Stimulated activated CD4-positive, alpha-beta T cell treated with anti-CD3 and anti-CD28 coated beads, Interleukin-1b, Interleukin-23, amount 100 ng/mL, for 48 hours (primary cell): ENCODE measurements at places on chromosomes 1 and 21.

DNA sequence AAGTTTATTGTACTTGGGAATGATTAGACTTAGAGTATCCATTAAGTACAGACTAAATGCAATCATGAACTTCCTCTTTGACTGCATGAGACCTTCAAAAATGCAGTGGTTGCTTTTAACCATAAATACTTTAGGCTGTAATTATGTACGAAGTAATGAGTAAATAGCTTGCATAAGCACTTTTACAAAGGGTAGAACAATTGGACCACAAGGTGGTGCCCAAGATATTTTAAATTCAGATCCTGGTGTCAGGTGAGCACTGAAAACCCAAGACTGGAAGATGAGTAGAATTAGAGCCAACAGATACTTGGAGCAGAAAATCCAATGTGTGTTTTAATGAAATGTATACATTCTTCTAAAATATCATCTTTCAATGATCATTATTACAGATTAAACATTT, 43.4 kb upstream of the RHOU start:
- DNase-seq, result no peak

DNA sequence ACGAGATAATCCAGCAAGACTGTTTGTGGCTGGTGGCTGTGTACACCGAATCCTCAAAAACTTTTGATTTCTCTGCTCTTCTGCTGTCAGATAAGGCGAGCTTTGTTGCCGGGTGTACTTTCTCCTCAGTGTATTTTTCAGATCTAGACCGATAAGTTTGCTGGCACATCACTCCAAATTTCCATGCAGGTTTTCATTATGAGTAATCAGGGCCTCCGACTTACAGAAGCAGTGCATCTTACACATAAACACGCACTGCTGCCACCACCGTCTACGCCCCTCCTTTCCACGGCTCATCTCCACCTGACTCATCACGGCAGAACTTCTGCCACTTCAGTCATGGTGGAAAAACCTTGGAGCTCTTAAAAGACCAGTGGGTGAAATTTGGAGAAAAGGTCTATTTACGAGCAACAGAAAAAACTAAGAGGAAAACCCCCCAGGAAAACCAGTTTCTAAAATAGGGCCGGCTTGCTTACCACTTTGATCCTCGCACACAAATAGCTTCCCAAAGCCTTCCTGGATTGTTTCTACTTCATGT, 7.7 kb downstream of the ZBTB21 start:
- peak; percentile 89 for DNase-seq

DNA sequence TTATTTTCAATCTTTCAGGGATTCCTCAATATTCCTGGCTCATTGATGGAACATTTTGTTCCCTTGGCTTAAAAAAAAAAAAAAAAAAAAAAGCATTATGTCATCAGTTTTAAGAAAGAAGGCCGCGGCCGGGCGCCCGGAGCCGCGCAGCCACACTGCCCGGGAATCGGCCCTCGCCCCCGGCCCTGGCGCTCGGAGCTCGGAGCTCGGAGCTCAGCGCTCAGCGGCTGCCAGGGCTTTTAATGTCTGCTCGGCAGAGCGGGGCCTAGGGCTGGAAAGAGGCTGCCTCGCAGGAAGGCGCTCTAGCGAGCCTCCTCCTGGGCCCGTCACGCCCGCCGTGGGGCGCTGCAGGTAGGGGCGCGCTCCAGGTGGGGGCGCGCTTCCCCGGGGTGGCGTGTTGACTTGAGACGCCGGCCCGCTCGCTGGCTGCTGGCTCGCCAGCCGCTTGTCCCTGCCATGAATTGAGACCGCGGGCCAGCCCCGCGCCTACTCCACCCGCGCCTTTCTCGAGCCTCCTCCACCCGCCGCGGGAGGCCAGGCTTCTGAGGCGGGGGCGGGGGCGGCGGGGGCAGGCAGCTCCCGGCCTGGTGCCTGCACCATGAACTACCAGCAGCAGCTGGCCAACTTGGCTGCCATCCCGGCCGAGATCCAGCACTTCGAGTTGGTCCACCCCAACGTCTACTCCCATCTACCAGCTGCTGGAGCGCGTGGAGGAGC, 5.4 kb upstream of the TDRD5 start:
- peak; percentile 12 for DNase-seq

- DNase-seq, result no peak
Observed at GRCh38 chr1:169707912-169708604, 3.4 kb downstream of the SELL start.

GRCh38 chr1:201347498-201348210, 29.8 kb downstream of the TNNT2 start:
- DNase-seq, result no peak

- DNase-seq, result no peak
Observed at GRCh38 chr1:29396438-29397255, 160.3 kb downstream of the PTPRU start.

DNA sequence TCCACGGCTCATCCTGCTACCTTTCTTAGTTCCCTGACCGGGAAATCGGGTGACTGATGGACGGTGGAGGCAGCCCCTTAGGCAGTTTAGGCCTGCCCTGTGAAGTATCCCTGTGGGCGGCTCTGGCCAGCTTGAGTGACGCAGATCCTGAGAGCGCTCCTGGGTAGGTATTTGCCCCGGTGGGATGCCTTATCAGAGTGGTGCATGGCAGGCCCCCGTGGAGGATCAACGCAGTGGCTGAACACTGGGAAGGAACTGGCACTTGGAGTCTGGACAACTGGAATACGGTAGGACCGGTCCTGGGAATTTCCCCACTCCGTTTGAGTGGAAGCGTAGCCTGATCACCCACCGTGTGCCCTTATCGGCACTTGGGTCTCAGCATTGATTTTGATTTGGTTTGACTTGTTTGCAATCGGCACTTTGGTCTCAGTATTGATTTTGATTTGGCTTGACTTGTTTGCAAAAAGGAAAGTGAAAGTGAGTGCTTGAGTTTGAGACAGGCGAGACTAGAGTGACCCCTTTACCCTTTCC, 15.2 kb downstream of the PLA2G2F start:
- no peak for DNase-seq

DNA sequence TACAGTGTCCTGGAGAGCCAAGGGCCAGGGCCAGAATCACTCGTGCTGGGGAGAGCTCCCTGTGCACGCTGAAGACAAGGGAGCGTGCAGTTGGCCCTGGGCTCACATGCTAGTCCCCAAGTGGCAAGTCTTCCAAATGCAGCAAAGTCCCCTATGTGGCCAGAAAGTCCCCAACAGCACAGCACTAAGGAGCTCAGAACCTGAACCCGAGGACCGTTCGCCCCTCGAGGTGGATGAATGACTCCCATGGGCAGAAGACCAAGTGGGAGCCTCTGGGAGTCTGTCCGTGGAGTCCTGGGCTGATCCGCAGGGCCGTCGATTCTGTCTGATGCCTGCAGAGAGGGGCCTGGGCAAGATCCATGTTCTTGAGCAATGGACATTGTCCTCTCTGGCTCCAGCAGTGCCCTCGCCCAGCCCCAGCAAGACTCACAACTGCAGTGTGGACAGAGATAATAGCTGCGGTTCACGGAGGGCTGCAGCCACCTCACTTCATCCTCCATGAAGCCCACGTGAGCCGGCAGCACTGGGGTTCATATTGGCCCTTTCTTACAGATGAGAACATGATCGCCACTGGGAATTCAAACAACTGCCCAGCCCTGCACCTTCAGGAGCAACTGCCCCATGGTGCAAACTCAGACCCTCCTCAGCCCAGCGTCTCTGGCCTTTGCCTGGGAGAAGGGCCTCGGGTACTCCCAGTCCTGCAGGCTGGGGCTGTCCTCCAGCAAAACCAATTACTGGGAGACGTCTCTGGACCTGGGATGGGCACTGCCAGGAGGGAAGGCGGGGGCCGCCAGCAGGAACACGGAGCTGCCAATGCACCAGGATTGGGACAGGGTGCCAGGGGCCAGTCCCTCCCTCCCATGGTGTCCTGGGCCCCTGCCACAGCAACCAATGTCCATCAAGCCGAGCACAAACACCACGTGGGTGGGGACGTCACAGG, 243.7 kb downstream of the NPHP4 start:
- DNase-seq, result no peak

- peak; percentile 97 for DNase-seq
Observed at GRCh38 chr1:1511533-1512285, at the start of gene ATAD3A. ATAD3A (plus strand) TSS chr1:1512162; CDS start chr1:1512269, 107 bp downstream.

- DNase-seq, result no peak
Observed at GRCh38 chr1:53107570-53108322, 34.7 kb downstream of the SLC1A7 start.

- DNase-seq, result no peak
Observed at GRCh38 chr1:200242110-200243041, 167.5 kb downstream of the ZNF281 start.

DNA sequence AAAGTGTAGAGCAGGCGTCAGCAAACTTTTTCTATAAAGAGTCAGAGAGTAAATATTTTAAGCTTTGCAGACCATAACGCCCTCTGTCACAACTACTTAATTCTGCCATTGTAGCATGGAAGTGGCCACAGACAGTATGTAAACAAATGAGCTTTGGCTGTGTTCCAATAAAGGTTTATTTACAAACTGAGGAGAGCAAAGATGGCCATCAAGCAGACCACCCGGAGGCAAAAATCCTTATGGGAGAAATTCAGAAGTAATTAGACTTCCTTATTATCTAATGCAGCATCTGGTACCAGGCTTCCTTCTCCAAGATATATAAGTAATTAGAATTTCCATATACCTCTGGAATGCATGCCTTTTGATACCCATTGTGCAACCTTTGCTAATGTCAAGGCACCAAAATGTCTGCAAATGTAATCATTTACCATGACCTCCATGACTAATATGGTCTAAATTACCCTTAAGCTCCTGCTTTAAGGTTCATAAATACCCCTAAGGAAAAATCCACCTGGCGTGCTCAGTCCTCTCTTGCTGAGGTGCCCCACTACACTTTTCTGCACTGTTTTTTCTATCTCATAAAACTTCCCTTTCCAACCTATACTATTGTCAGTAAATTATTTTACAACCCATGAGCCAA, 377.8 kb downstream of the MATN1 start:
- no peak for DNase-seq

- peak; percentile 30 for DNase-seq
Observed at GRCh38 chr1:153677718-153678518, 570 bp upstream of the NPR1 start.

DNA sequence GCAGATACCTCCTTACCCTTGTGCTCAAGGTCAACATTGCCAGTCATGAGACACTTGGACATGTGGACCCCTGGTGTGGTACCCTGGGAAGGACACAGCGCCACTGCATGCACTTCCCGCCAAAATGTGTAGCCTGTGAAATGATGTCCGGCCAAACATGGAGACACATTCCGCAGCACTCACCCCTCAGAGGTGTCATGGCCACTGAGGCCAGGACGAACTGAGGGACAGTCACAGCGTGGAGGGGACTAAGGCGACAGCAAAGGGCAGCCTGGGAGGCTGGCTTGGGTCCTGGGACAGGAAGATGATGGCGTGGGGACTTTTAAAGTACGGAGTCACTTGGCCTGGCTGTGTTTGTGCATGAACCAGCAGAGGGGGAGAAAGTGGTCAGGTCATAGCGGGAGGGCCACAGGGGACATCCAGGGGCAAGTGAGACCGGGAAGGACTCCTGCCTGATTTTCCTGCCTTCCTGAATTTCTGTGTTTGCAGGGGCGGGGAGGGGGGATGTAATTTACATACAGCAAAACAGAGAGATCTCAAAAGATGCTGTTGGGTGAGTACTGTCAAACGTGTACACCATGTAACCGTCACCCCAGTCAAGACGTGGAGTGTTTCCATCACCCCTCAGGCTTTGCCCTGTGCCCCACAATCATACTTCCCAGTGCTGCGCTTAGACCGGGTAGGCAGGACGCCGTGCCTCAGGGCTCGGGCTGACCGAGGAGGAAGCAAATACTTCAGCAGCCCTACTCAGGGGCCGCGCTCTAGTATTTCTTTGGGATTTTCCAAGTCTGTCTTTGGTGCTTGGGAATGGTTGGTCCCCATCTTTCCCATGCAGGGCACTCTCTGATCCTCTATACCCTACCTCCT, 45.2 kb downstream of the WDR4 start:
- DNase-seq, result no peak

GRCh38 chr1:82503822-82504221, 703.1 kb downstream of the ADGRL2 start:
- no peak for DNase-seq

- DNase-seq, result no peak
Observed at GRCh38 chr21:42443181-42443785, 39.6 kb downstream of the UBASH3A start.

DNA sequence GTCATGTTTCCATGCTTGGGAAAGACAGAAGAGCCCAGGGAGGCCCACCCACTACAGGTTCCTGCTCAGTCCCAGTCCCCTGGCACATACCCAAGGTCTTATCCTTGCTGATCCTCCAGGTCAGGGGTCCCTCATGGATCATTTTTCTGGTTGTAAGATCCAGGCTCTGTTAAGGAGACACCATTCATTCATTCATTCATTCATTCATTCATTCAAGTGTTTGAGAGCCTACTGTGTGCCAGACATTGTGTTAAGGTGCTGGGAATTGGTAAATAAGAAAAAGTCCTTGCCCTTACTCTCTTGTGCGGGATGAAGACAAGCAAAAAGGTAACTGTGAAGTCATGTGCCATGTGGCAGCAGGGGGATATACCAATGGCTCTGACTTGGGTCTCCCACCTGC, 23.8 kb downstream of the LRRC71 start:
- DNase-seq, result no peak

DNA sequence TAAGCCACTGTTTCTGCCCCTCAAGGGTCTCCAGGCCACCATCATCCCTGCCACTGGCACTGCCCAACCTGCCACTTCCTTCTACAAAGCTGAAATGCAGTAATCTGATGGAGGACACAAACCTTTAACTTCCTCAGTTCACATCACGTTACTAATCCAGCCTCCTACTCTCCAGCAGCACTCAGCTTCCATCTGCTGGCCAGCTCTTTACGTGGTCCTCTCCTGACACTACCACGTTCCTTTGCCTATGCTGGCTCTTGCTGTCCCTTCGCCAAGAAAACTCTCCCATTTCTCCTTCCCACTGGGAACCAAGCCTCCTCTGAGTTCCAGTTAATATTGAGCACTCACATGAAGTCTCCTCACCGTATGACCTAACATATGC, 124.0 kb downstream of the EDEM3 start:
- DNase-seq, result no peak

DNA sequence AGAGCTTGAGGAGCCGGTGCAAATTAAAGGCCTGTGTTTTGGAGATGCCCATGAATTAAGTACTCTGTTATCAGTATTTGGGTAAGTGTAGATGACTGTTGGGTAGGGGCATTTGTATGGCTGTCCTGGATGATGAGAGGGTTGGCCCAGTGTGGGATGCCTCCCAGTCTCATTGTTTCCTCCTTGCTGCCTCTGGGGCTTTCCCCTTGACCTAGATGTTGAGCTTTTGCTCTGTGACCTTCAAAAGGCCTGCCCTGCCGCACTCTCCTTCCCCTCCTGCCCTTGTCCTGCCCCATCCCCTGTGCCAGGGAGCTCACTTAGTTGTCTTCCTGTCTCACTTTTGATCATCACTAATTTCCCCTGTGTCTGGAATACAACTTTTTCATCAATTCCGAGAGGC, 10.0 kb downstream of the GALNT2 start:
- peak; percentile 22 for DNase-seq

DNA sequence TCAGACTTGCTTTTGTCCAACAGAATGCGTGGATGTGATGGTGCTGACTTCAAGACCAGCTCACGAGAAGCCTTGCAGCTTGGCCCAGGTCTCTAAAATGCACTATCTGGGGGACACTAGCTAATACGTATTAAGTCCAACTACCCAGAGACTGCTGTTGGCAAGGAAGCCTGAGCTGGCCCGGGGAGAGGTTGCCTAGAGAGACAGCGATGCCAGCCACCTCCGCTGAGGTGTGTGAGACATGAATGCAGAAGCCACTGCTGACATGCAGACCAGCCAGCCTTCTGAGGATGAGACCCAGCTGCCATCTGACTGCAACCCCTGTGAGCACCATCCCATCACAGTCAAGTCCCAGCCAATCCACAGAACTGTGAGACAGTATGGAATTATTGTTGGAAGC, 32.5 kb downstream of the THAP3 start:
- DNase-seq, result no peak
